ENCODE measurements at places on chromosomes 1 and 21.

DNA sequence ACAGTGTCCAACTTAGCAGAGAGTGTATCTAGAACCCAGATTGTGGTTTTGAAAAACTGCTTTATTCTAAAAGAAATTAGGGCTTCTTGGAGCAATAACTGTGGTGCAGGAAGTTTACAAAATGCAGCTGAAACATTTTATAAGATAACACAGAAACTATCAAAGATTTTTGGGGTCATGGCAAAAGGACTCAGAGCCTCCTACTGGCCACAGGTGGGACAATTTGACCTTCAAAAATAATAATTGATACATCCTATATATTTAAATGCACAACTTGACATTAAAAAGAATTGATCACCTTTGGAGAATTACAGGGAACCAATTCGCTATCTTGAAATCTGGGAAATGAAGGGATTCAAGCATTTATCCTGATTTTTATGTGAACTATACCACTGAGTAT is 235.2 kb downstream of the RPS6KC1 start:
- no peak for DNase-seq

- DNase-seq, result no peak
Measured at GRCh38 chr21:29074783-29075182, 1.3 kb upstream of the CCT8 start.

- peak; percentile 91 for DNase-seq
Measured at GRCh38 chr1:54542120-54542961, 5.7 kb upstream of the ACOT11 start.

DNA sequence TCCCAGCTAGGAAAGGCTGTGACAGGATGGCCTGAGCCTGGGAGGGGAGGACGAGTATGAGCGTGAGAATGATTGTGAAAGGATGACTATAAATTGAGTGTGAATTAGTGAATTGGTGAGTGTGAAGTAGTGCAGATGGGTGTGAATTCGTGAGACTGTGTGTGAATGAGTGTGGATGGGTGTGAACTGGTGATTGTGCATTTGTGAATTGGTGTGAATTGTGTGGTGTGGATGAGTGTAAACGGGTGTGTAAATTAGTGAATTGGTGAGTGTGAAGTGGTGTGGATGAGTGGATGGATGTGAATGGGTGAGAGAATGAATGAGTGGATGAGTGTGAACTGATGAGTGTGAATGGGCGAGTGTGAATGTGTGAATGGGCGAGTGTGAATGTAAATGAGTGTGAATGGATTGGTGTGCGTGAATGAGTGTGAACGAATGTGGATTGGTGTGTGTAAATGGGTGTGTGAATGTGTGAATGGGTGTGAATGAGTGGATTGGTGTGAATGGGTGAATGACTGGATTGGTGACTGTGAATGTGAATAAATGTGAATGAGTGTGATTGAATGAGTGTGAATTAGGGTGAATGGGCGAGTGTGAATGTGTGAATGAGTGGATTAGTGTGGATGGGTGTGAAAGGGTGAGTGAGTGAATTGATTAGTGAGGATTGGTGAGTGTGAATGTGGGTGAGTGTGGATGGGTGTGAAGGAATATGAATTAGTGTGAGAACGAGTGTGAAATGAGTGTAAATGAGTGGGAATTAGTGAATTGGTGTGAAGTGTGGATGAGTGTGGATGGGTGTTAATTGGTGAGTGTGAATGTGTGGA is 7.7 kb upstream of the MXRA8 start:
- DNase-seq, result no peak

- DNase-seq, result no peak
Measured at GRCh38 chr1:10687782-10688408, 108.6 kb downstream of the CASZ1 start.

DNA sequence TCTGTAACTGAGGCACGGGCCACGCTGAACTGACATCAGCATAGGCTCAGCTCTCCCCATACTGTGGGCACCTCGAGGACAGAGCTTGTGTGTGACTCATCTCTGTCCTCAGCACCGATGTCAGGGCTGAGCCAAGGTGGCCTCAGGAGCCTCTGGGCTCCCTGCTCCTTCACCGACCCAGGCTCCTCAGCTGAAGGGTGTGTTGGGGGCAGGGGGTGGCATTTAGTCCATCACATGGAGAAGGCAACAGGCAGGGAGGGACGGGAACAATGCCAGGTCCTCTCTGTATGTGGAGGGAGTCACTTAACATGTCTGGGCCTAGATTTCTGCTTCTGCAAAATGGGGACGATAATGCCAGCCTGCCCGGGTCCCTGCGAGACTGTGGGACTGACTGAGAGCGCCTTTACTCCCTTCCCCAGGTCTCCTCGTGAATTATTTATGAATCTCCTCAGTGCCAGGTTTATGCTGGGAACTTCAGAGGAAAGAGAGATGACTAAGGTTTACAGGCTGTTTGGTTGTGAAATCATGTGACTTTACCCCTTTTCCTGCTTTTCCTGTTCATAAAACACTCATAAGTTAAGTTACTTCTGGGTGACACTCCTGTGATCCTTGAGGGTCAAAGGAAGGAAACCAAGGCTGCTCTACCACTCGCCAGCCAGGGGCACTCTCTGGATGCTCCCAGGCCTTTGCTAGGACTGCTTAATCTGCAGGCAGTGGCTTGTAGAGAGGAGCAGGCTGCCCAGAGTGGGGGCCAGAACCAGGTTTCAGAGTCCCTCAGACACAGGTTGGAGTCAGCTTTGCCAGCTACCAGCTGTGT is 16.2 kb downstream of the TTC39A start:
- DNase-seq, result no peak

DNA sequence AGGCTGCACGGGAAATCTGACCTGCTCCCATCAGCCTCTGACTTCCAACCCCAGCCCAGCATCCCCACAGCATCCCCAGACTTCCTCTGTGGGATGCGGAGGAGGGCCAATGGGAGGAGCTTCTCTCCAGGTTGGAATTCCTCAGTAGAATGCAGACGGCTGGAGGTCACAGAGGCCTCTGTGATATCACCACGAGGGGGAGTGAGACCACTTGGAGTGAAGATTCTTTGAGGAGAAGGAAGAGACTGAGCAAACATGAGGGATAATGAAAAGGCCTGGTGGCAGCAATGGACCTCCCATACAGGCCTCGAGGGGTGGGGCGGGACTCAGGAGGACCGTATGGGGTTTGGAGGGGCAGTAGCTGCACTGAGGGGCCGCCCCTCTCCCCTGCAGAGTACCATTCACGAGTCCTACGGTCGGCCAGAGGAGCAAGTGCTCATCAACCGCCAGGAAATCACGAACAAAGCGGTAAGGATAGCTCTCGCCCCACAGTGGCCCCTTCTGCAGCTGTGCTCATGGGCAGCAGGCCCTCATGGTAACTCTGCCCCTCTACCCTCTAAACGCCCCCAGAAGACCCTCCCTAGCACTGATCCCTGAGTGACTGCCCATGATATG is at the start of gene CATSPER4:
CATSPER4 (plus strand) TSS at position 230 of the 615 bp plus-strand sequence; CDS start at position 256, 26 bp downstream.
- DNase-seq, result no peak

DNA sequence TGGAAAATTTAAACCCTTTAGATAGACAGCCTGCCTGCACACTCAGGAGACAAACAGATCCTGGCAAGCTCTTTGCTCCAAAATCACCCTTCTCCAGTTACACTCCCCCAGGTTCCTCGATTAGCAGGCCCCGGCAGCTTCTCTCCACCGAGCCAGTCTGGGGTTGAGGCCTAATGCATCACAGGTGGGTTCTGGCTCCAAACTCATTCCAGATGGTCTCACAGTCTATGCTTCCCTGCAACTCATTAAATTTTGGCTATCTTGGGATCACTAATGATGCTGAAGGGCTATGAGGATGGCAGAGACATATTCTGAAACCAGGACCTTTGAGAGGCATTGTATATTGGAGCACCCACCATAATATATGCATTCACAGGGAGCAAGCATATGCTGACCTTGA is 559.8 kb upstream of the USP24 start:
- DNase-seq, result no peak

- DNase-seq, result no peak
Measured at GRCh38 chr1:103469801-103470200, 55.7 kb upstream of the RNPC3 start.

DNA sequence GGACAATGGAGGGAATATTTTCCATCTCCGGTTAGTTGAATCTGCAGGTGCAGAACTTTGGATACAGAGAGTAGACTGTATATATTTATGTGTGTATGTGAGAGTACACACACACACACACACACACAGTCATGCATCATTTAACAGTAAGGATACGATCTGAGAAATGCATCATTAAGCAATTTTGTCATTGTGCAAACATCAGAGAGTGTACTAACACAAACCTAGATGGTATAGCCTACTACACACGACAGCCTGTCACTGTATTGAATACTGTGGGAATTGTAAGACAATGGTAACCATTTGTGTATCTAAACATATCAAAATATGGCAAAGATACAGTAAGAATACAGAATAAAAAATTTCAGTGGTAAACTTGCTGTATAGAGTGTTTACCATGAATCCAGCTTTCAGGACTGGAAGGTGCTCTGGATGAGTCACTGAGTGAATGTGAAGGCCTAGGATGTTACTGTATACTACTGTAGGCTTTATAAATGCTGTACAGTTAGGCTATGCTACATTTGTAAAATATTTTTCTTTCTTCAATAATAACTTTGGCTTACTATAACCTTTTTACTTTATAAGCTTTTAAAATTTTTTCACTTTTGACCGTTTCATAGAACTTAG is 138.5 kb downstream of the ZZZ3 start:
- DNase-seq, result peak; percentile 13

GRCh38 chr1:53400761-53401674 is 58.2 kb upstream of the DMRTB1 start:
- no peak for DNase-seq

DNA sequence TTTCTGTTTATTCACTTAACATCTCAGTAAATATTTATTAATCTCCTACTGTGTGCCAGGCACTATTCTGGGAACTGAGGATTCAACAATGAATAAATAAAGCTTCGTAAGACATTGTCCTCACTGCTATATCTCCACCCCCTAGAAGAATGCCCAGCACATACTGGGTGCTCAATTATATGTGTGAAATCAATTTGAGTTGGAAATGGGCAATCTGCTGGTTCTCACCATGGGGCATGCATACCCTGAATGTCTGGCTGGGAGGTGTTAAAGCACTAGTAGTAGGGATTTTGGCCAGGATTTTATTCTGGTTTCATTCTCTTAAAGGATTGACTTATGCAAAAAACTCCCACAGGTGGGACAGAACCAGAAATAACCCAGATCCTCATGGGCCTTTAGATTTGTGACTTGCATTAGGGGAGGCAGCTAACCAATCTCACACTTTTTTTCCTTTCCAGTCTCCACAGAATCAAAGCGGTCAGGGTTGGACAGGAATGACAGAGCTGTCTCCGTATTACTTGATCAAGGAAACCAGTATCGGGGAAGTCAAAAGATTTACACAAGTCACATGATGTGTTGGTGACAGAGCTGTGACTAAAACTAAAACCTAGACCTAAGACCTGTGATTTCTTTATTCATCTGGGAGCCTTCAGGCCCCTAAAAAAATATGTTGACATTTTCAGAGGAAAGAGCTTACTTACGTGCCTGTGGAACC is 12.8 kb downstream of the GFI1 start:
- DNase-seq, result no peak

- no peak for DNase-seq
Measured at GRCh38 chr21:31537872-31538576, 121.5 kb upstream of the SOD1 start.

- no peak for DNase-seq
Measured at GRCh38 chr1:57118948-57119603, 153.3 kb upstream of the C8B start.

- no peak for DNase-seq
Measured at GRCh38 chr1:232334811-232335210, 295.1 kb downstream of the SIPA1L2 start.

- DNase-seq, result no peak
Measured at GRCh38 chr21:29748391-29749167, 191.2 kb downstream of the GRIK1 start.

GRCh38 chr1:161943737-161944136 is 79.9 kb downstream of the OLFML2B start:
- DNase-seq, result no peak

GRCh38 chr1:87346130-87346814 is 17.6 kb downstream of the LMO4 start:
- DNase-seq, result no peak

GRCh38 chr1:96256130-96256790 is 465.3 kb upstream of the PTBP2 start:
- DNase-seq, result no peak

- DNase-seq, result no peak
Measured at GRCh38 chr1:156165083-156165482, 11.7 kb downstream of the SEMA4A start.

DNA sequence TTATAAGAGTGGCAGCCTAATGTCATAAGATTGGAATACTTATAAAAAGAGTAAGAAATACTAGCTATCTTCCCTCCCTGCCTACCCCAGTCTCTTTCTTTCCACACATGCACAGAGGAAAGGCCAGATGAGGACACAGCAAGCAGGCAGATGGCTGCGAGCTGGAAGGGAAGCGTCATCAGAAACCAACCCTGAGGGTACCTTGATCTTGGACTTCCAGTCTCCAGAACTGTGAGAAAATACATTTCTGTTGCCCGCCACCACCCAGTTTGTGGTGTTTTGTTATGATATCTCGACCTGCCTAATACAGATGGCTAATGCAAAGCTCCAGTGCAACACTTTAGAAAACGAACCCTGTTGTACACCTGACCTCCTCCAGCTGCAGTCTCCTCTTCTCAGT is 2.3 kb upstream of the OR2C3 start:
- DNase-seq, result no peak

GRCh38 chr1:219639876-219640577 is 27.1 kb upstream of the ZC3H11B start:
- no peak for DNase-seq

DNA sequence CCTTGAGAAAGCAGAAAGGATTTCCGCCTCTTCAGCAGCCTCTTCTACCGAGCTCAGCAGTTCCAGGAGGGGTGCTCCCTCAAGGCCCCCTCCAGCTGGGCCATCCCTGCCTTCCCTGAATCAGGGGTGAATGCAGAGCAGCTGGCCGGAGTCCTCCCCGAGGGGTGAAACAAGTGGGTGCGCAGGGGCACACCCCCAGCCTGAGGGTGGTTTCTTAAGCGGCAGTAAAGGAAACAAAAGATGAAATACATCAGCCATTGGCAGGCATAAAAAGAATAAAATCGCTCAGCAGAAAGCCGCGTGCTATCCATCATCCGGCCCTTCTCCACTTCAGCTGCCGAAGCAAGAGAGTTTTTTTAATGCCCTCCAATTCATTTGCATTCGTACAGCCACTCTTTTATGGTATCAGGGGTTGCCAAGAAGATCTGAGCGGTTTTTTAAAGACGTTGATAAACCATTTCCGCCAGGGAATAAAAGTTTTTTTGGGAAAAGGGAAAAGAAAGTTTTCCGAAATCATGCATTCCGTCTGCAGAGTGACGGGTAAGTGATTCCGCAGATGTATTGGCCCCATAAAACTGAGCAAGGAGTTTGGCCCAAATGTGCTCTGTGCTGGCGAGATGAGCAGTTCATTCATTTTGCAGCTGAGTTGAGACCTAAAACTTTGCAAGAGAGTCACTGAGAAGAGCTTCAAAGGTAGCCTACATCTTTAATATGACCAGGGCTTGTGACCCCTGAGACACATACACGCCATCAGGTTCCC is 73.7 kb upstream of the ZC3H12A start:
- DNase-seq, result no peak

DNA sequence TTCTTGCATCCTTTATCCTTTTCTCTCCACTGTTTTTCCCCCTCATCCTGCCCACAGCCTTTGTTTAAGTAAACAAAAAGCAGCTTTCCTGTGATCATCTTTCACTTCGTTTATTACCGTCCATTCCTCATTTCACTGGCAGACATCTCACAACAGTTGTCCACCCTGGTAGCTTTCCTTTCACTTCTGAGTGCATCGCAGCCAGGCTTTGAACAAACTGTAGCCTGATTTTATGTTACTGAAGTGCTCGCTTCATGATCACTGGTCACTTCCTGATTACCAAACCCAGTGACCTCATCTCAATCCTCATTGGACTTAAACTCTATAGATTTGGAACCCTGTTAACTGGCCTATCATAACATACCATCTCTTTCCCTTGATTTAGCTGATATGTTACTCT is 67.7 kb downstream of the SDCCAG8 start:
- DNase-seq, result no peak

Measured in NCI-H510A (cell line).